ENCODE measurements at places on chromosomes 16 and 17. TPM values are rescaled to one million over a fixed set of nuclear protein-coding genes. Genes with fewer than 3 reads are reported as not detected.

Gene CES4A
- total RNA-seq: 7.1 TPM

Gene STH
- not detected for total RNA-seq

- DNase-seq: no peak
Observed at GRCh38 chr16:57791195-57791892, 10.9 kb downstream of the KIFC3 start.

- DNase-seq: peak; percentile 29
Observed at GRCh38 chr16:4936991-4937781, at the start of gene PPL. Gene PPL, minus strand, starts transcription at chr16:4937148. Its CDS starts 103 bp downstream, at chr16:4937045.

DNA sequence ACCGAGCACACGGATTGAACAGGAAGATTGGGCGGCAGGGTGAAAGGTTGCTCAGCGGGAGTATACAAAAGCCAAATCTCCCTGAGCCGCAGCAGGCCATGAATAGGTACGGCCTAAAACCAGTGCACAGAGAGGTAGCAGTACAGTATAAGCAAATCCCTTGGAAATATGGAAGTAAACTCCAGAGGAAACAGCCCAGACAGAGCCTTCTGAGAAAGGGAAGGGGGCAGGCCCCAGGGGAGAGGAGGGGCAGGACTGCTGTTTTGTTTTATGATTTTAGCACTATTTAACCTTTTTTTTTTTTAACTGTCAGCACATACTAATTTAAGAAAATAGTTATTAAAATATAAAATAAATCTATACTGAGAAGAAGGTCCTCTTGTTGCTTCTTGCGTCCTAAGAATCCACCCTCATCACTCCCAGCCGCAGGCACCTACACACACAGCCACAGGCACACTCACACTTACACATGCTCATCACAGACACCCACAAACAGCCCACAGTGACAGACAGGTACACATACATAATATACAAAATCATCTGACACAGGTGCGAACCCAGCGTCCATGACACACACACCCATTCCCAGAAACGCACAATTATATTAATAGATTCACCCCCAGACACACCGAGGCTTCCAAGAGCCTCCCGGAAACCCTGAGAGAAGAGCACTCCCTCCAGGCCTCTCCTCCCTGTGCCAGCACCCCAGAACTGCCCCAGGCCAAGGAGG is 12.8 kb downstream of the PLXDC1 start:
- DNase-seq: no peak

- no peak for DNase-seq
Observed at GRCh38 chr17:82240506-82241182, 11.8 kb downstream of the SLC16A3 start.

Measured in activated B cell treated with CpG ODN at 0.5 μM for 24 hours (primary cell).